ENCODE measurements at places on chromosomes 12 and 14. TPM values are rescaled to one million over a fixed set of nuclear protein-coding genes. Genes with fewer than 3 reads are reported as not detected.

DNA sequence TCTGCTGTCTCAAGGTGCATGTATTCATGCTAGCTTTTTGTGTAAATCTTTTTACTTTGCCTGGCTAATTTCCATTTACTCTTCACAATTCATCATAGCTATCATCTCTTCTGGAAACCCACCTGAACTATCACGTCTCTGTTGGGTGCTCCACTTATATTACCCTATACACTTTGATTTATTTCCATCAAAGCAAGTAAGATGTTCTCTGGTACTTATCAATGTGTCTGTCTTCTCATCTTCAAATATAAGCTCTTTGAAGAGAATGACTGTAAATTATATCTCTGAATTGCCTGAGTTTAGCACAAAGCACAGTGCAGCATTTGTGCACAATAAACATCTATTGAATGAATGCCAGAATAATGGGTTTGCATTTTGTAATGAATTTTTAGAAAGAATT is 1129.7 kb downstream of the LRFN5 start:
- H3K36me3 ChIP-seq, result no peaks in the 10 kb centered on the region
- no peak overlapping the region for H3K27ac ChIP-seq
- no peaks in the 10 kb centered on the region for H3K27me3 ChIP-seq
- H3K4me1 ChIP-seq, result no peaks in the 10 kb centered on the region
- H3K4me3 ChIP-seq, result no peak overlapping the region

DNA sequence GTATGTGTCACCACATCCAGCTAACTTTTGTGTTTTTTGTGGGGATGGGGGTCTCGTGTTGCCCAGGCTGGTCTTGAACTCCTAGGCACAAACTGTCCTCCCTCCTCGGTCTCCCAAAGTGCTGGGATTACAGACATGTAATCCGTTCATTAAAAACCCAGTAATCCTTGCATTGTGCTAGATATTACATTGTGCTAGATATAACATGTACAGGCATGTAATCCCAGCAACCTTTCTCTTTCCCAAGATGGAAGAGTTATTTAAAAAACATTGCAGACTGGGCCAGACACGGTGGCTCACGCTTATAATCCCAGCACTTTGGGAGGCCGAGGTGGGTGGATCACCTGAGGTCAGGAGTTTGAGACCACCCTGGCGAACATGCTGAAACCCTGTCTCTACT is 19.7 kb downstream of the ELK3 start:
- H3K4me1 ChIP-seq, result peaks cover 22% of the 10 kb centered on the region
- no peak overlapping the region for H3K4me3 ChIP-seq
- DNase-seq, result no peak
- no peak overlapping the region for H3K27ac ChIP-seq

- peaks cover 76% of the 10 kb centered on the region for H3K36me3 ChIP-seq
- DNase-seq, result no peak
- H3K4me1 ChIP-seq, result peaks cover 59% of the 10 kb centered on the region
- H3K27me3 ChIP-seq, result no peaks in the 10 kb centered on the region
- H3K27ac ChIP-seq, result no peak overlapping the region
Observed at GRCh38 chr12:65881348-65881961, 57.2 kb downstream of the HMGA2 start.

DNA sequence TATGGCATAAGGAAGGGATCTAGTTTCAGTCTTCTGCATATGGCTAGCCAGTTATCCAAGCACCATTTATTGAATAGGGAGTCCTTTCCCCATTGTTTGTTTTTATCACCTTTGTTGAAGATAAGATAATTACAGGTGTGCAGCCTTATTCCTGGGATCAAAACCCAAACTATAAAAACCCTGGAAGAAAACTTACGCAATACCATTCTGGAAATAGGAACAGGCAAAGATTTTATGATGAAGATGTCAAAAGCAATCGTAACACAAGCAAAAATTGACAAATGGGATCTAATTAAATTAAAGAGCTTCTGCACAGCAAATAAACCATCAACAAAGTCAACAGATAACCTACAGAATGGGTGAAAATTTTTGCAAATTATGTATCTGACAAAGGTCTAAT is 128.5 kb upstream of the DCN start:
- H3K27ac ChIP-seq, result no peak overlapping the region
- H3K36me3 ChIP-seq, result no peaks in the 10 kb centered on the region
- H3K4me3 ChIP-seq, result no peak overlapping the region
- no peaks in the 10 kb centered on the region for H3K27me3 ChIP-seq

COL2A1 gene
- 6.7 TPM for total RNA-seq

PRB2 gene
- not detected for total RNA-seq

FLRT2 gene
- total RNA-seq, result not detected

ATF7IP gene
- 12.5 TPM for total RNA-seq

All from PC-3 (cell line).